ENCODE measurements at places on chromosomes 7 and 10.

DNA sequence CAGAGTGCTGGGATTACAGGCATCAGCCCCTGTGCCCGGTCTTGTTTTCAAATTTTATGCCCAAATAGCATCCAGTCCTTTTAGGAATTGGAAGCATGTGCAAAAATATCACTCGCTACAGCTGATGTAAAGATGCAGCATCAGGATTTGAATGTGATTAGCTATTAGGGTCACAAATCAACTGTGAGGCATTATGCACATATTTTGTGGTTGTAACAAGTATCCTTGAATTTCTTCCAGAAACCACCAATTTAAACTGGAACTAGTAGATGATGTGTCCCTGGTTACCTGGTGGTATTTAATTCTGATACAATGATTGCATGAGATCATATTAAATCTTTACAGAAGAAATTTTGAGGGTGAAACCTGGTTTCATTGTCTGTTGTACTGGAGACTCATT lies 41.0 kb upstream of the ITGA8 start:
- no peak for DNase-seq

DNA sequence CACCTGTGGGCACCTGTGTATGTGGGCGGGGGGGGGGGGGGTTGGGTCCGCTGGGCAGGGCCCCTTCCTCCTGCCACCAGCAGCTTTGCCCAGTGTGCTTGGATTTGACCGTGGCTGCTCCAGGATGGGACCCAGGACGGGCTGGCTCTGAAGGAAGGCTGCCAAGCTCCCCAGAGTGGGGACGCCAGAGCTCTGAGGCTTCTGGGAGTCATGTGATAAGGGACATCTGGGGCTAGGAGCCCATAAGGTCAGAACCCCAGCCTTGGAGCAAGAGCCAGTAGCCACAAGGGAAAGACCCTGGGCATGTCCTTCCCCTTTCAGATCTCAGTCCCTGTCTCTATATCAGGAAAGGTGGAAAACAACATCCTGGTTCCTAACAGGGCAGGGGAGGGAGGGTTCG lies 21.8 kb upstream of the AMZ1 start:
- no peak for DNase-seq

DNA sequence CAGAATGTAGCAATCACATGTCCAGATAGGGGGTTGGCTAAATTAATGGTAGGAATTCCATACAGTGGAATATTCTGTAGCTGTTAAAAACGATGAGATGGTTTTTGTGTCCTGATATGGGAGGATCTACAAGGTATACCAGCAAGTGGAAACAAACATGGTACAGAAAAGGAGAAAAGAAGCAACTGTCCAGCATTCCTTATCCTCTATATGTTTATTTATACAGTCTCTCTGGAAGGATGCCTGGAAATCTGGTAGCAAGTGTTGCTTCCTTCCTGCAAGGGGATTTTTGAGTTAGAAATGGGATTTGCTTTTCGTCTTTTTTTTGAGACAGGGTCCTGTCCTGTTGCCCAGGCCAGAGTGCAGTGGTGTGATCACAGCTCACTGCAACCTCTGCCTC lies 19.3 kb downstream of the IL15RA start:
- DNase-seq: no peak

GRCh38 chr7:6022707-6023106 lies 8.5 kb upstream of the ANKRD61 start:
- DNase-seq: no peak

- DNase-seq: no peak
Observed at GRCh38 chr10:31134311-31134952, 102.8 kb upstream of the ZNF438 start.

- DNase-seq: no peak
Observed at GRCh38 chr7:111796671-111797070, 234.4 kb upstream of the IMMP2L start.

DNA sequence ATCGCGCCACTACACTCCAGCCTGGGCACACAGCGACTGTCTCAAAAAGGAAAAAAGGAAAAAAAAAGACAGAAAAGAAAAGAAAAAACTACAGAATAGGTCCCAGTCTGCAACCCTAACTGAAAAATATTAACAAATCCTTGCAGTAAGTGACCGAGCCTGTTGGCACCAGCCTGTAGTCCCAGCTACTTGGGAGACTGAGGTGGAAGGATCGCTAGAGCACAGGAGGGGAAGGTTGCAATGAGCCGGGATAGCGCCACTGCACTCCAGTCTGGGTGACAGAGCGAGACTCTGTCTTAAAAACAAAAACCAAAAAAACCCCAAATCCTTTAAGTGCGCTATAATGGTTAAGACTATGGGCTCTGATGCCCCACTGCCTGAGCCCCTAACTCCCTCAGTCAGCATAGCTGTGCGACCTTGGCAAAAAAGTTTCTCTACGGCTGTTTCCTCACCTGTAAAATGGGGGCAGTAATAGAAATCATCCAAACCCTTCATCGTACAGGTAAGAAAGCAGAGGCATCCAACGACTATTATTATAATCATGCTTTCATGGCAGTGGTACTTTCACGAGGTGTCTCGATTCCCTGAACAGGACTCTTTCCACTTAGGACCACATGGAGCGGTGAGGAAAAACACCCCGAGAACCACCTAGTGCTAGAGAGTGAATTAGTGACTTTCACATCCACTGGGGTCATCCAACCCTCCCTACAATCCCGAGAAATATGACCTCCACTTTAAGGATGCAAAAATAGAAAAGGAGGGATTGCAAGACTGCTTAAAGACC lies 755 bp downstream of the TOMM7 start:
- DNase-seq: peak; percentile 1

DNA sequence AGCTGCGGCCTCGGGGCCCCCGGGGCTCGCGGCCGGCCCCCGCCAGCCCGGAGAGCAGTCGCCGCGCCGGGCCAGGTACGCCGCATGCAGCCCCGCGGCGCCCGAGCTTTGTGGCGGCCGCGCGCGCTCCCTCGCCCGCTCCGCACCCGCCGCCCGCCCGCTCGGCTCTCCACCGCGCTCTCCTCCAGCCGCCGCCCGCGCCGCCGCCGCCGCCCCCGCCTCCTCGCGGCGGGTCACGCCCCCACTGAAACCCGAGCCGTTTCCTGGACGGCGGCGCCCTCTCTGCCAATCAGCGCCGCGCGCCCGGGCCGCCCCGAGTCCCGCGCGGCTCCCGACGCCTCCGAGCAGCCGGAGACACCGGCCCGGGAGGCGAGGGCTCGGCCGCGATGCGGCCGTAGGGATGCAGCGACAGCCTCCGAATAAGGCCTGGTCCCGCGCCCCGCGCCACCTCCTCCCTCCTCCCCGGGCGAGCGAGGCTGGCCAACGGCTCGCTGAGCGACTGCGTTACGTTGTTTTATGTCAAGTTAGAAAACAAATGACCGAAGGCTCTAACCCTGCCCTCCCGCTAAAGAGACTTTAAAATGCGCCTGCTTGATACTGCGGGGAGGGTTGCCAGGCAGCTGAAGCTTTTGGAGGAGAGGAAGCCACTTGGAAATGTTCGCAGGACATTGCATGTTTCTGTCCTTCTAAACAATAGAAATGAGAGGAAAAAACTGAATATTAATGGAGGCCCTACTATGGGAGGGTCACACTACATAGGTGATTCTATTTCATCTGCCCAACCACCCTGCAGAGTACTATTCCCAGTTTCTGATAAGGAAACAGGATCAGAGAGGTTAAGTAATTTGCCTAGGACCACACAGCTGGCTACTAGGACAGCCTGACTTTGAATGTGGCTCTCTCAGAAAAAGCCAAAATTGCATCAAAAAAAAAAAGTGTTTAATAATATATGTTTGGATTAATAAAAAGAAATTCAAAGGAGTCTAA lies at the start of gene FGFR2:
TSS of gene FGFR2 (minus strand) at position 182 of the 987 bp plus-strand sequence. CDS start 4,627 bp downstream, outside the sequence.
- DNase-seq: no peak

GRCh38 chr10:98400482-98400881 lies 14.5 kb downstream of the PYROXD2 start:
- no peak for DNase-seq

- DNase-seq: no peak
Observed at GRCh38 chr7:135684136-135684535, 21.8 kb downstream of the STMP1 start.

DNA sequence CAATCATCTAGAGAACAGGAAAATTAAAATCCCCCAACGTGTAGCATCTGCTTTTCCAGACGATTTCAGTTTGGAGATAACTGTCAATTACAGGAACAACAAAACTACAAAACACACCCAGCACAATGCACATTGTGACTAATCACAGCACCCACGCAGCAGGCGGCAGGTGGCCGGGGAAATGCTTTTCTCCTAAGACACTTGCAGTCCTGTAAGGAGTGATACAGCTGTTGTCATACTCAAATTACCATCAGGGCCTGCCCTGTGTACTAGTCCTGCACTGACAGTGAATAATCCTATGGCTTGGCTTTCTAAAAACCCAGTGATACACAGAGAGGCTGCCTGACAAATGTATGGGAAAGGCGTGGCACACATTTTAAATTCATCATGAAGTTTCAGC lies 37.8 kb downstream of the COBL start:
- no peak for DNase-seq

- no peak for DNase-seq
Observed at GRCh38 chr10:93799155-93799708, 41.5 kb downstream of the LGI1 start.

- no peak for DNase-seq
Observed at GRCh38 chr7:32025381-32026082, 44.7 kb downstream of the PDE1C start.

- no peak for DNase-seq
Observed at GRCh38 chr7:69177941-69178494, 420.3 kb upstream of the AUTS2 start.

- DNase-seq: no peak
Observed at GRCh38 chr7:30986331-30986730, 22.6 kb downstream of the GHRHR start.

GRCh38 chr10:26274391-26274790 lies 57.8 kb downstream of the GAD2 start:
- no peak for DNase-seq

DNA sequence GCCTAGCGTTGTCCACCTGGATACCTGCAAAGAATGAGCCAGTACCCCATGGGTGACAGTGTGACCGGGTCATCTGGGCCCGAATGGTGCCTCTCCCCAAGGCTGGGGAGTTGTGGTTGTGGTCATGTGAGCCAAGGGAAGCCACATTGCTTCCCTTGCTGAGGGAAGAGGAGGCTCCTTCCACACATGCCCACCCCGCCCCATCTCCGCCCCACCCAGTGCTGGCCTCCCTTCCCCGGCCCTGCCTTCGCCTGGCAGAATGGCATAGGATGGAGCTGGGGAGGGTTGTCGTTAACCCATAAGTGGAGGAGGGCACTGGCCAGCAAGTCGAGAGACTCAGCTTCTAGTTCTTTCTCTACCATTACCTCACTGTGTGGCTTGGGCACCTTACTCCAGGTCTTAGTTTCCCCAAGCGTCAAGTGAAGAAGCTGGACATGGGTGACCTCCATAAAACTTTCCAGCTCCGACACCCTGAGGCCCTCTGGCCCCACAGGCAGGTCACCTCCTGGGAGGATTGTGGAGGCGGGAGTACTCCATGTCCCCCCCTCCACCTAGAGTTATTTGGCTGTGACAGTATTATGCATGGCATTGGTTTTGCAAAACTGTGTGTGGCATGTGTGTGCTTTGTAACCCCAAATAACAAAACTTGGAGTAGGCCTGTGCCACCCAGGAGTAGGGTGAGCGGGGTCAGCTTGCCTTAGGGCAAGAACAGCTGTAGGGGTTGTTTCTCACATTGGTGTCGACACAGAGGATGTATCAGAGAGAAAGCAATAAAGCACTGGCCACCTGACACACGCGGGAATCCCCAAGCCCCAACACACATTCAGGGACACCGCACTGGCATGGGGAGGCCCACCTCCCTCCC lies 90.5 kb upstream of the MACROH2A2 start:
- DNase-seq: no peak

DNA sequence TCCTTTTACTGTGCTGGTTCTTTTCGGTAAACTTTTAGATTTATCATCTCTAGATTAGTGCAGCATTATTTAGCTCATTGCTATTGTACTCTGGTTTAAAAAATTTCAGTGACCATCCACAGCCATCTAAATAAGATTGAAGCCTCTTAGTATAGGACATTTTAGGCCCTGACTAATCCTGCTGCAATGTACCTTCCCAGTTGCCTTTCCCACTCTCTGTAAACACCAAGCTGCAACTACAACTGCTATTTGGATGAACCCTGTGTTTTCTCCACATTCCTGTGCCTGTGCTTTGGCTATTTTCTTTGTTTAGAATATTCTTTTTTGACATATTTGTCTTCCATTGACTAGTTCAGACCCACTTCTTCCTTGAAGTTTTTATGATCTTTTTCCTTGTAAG lies 314.6 kb downstream of the AUTS2 start:
- no peak for DNase-seq

DNA sequence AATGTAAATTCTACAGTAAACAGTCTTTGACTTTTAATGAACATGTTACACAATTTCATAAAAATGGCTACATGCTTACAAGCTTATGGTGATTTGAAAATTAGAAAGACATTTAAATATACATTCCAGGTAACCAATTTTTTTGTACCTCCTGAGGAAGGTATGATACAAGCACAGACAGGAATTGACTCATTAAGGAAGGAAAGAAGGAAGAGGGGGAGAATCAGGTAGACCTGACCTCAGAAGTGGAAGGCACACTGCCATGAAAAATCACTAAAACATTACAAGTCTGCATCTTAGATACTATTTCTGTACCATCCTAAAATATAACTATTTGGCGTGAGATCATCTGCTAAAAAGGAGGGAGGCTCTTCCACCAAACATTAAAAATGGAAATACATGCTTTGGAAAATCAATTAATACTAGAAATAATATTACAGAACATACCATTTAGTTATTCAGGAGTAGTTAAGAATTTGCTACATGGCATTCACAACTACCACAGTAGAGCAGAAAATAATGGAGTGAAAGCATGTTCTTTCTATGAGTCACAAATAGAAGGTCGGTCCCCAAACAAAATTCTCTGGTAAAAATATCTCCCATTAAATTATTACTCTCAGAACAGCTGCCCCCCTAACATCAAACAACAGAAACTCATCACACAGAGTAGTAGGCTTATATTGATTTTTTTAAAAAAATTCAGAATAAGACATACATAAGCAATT lies 15.2 kb downstream of the RAB11FIP2 start:
- no peak for DNase-seq

DNA sequence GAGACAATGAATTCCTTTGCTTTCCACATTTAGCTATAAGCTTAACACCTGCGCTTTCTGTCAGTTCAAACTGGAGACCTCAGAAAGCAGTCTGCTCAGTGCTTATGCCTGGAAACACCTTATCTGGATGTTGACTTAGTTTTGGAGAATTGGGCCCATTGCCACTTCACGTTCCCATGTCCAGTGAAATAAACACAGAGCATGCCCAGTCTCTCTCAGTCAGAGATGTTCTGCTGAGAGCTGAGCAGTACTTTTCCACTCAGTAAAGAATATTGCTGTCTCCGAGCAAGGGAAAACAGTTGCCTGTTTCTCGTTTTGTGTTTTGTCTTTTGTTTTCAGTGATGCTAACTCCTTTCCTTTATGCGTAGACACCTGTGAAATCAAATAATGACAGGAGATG lies 83.2 kb upstream of the PRR15 start:
- DNase-seq: no peak
